Endothelial cell (in vitro differentiated cells): ENCODE measurements at places on chromosomes 6 and 20. TPM values are rescaled to one million over a fixed set of nuclear protein-coding genes. Genes with fewer than 3 reads are reported as not detected.

Gene RPS6KA2
- total RNA-seq: 105 TPM

Gene GGTLC1
- total RNA-seq: not detected

Gene PRL
- not detected for total RNA-seq

Gene RNF144B
- 23.2 TPM for total RNA-seq

Gene HLA-F
- 5.1 TPM for total RNA-seq
